ENCODE measurements at places on chromosomes 2 and 18. TPM values are rescaled to one million over a fixed set of nuclear protein-coding genes. Genes with fewer than 3 reads are reported as not detected.

The REG3A gene
- not detected for total RNA-seq

The OTX1 gene
- total RNA-seq = 3.8 TPM

The FAM124B gene
- not detected for total RNA-seq

The RAB6D gene
- total RNA-seq = not detected

The C2orf15 gene
- 0.46 TPM for total RNA-seq

The AFF3 gene
- 0.01 TPM for total RNA-seq

The ZSWIM2 gene
- total RNA-seq = not detected

The EVX2 gene
- total RNA-seq = not detected

The DDX1 gene
- total RNA-seq = 124 TPM

The GKN1 gene
- total RNA-seq = 0.94 TPM

The ASIC4 gene
- 0.09 TPM for total RNA-seq

The CRACDL gene
- 4.2 TPM for total RNA-seq

The ZC3H8 gene
- 13.4 TPM for total RNA-seq

The MDH1B gene
- 1.6 TPM for total RNA-seq

The ABCB11 gene
- 0.02 TPM for total RNA-seq

The KYNU gene
- total RNA-seq = 242 TPM

The ARHGAP15 gene
- not detected for total RNA-seq

The INHBB gene
- 23.3 TPM for total RNA-seq

The UGT1A4 gene
- total RNA-seq = 0.07 TPM

The TNFAIP6 gene
- 0.98 TPM for total RNA-seq

The ANKRD29 gene
- 18.1 TPM for total RNA-seq

The PTH2R gene
- total RNA-seq = not detected

The EEF1B2 gene
- 1,070 TPM for total RNA-seq

The COBLL1 gene
- 3.7 TPM for total RNA-seq

The BZW1 gene
- 773 TPM for total RNA-seq

The TBR1 gene
- total RNA-seq = 0.07 TPM

The GALNT14 gene
- 44.6 TPM for total RNA-seq

The KCNS3 gene
- total RNA-seq = 1.2 TPM

The RMDN2 gene
- total RNA-seq = 5.6 TPM

The CD207 gene
- total RNA-seq = not detected

The CAMKMT gene
- total RNA-seq = 5.3 TPM

The HOXD13 gene
- 0.15 TPM for total RNA-seq

The SLC4A1AP gene
- 28.9 TPM for total RNA-seq

Data from A549 treated with Hydrocortisone at 1 μM for 4 hours (cell line).